Activated CD8-positive, alpha-beta memory T cell treated with anti-CD3 and anti-CD28 coated beads, Interleukin-2, amount 10 ng/mL, durations not matched to agents 7 days and 5 days (primary cell): ENCODE measurements at places on chromosomes 3 and 15. TPM values are rescaled to one million over a fixed set of nuclear protein-coding genes. Genes with fewer than 3 reads are reported as not detected.

The PROK2 gene
- 3.1 TPM for total RNA-seq

The ADGRG7 gene
- not detected for total RNA-seq

The CCR8 gene
- total RNA-seq = 3.7 TPM

The GABRG3 gene
- not detected for total RNA-seq

The ATP2B2 gene
- not detected for total RNA-seq

The P2RY14 gene
- total RNA-seq = 2.2 TPM

The ISL2 gene
- 2.4 TPM for total RNA-seq

The TMEM40 gene
- total RNA-seq = not detected

The ARL8B gene
- total RNA-seq = 36.0 TPM

The COL6A6 gene
- not detected for total RNA-seq

The SENP7 gene
- total RNA-seq = 21.2 TPM

The CERS3 gene
- not detected for total RNA-seq

The IL17RD gene
- total RNA-seq = 0.02 TPM

The TTC21A gene
- total RNA-seq = 1.9 TPM

The PLSCR2 gene
- total RNA-seq = not detected

The CACNA2D2 gene
- 0.56 TPM for total RNA-seq

The DNAH12 gene
- total RNA-seq = 0.06 TPM

The RETNLB gene
- not detected for total RNA-seq

The KIF15 gene
- 48.7 TPM for total RNA-seq

The DLEC1 gene
- total RNA-seq = 0.26 TPM

The CACNA2D3 gene
- total RNA-seq = not detected

The SEMA5B gene
- not detected for total RNA-seq

The FBXW12 gene
- not detected for total RNA-seq
